ENCODE measurements at places on chromosomes 2 and 18.

DNA sequence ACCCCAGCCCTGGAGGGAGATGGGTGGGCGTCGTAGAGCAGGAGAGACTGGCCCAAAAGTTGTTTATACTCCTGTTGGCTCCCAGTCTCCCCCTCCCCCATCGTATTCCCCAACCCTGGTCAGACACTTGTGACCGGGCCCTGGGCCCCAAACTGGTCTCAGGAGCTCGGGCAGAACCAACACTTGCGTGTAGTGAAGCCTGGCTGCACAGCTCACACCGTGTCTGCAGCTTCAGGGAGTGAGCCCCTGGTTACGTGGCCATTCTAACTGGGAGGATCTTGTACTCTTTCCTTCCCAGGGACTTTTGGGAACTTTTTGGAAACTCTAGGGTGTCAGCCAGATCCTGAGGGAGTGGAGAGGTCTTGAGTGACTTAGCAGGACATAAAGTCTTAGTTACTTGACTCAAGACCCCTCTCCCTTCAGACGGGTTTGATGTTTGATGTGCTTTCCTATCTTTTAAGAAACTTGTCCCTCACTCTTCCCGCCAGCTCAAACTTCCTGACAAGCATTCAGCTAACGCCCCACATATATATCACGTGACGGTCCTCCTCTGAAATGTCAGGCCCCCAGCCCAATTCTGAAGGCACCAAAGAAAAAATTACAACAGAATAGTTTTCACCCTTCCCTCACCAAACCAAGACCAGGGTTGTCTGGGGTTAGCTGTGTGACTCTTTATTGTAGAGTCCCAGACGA, 2.3 kb downstream of the PKDCC start:
- peaks cover 3% of the 10 kb centered on the region for H3K4me1 ChIP-seq
- H3K36me3 ChIP-seq: no peaks in the 10 kb centered on the region
- H3K27me3 ChIP-seq: peaks cover 20% of the 10 kb centered on the region
- H3K27ac ChIP-seq: no peak overlapping the region

DNA sequence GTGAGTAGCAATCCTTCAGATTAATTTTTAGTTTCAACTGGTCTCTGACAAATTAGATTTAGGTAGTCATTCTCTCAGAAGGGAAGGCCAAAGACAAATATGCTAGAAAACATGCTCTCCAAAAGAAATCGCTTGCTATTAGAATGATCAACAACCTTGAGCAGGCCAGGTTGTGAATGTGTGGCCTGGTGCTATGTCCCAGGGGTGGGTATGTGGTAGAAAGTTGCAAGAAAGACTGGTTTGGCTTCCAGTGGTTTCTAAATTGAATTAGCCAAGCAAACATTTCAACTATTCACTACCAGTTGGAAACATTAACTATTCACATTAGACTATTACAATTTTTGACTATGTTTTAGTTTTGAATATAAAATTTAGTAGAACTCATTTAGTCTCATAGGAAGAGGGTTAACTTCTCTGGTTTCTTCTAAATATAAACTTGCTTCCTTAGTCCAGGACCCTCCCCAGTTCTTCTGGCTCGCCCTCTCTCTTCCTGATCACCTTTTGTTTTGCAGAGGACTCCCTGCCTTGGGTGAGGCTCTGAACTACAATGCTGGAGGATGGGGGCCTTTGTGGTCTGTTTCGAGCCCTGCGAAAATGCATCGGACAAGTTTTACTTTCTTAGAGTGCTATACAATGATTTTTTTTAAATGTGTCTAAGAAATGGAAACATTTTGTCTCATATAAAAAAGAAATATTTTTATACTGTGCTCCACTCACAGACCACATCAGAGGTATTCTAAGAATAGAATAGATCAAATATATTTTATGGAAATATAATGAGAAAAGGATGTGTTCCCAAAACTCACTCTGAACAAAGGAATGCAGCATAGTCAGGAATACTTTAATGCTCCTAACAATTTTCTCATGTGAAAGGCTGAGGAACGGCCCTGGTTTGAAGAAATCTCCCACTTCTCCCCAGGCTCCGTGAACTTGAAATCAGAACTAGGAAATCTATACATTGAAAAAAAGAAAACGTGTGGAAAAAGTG, 375.0 kb upstream of the ZEB2 start:
- no peaks in the 10 kb centered on the region for H3K27me3 ChIP-seq
- no peak overlapping the region for H3K4me3 ChIP-seq
- H3K27ac ChIP-seq: no peak overlapping the region
- DNase-seq: no peak
- H3K4me1 ChIP-seq: peaks cover 2% of the 10 kb centered on the region

- peaks cover 4% of the 10 kb centered on the region for H3K4me1 ChIP-seq
- no peaks in the 10 kb centered on the region for H3K36me3 ChIP-seq
- DNase-seq: no peak
- no peak overlapping the region for H3K27ac ChIP-seq
Measured at GRCh38 chr18:76456018-76456750, 38.9 kb downstream of the ZNF516 start.

DNA sequence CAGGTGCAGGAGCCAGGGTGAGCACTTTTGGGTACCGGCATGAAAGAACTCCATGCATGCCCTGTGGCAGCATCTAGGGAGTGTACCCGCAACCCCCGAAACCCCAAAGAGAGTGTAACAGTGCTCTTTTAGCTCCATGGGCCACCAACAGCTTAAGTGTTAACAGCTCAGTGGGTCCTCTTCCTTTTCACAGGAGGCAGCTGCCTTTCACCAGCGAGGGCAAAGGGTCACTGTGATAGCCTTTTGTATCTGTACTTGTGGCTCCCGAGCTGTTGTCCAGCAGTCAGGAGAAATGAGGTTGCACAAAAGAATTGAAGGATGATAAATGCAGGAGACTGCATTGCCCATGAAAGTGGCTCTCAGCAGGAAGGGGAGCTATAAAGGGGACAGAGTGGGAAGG, 1166.3 kb upstream of the ACVR2A start:
- no peaks in the 10 kb centered on the region for H3K36me3 ChIP-seq
- H3K4me3 ChIP-seq: no peak overlapping the region
- no peak for DNase-seq

DNA sequence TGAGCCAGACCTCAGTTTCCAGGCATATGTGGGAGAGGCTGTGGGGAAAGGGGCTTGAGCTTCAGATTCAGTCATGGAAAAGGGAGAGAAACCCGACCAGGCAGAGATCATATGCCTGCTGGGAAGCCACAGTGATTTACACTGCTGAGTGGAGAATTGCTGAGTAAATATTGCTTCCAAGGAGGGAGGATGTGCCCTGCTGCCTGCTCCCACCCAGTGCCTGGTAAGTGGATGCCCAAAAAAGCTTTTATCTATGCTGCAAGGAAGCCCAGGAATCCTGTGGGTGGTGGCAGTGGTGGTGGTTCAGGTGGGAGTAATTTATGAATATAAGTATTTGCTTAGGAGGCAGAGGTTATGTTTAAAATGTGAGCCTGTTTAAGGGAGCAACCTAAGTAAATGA, 39.5 kb downstream of the INO80C start:
- no peak overlapping the region for H3K27ac ChIP-seq
- no peaks in the 10 kb centered on the region for H3K27me3 ChIP-seq
- H3K4me1 ChIP-seq: peaks cover 4% of the 10 kb centered on the region

GRCh38 chr2:45285771-45286390, 276.6 kb upstream of the SIX2 start:
- H3K4me3 ChIP-seq: no peak overlapping the region
- DNase-seq: no peak
- H3K27ac ChIP-seq: no peak overlapping the region
- H3K27me3 ChIP-seq: peaks cover 8% of the 10 kb centered on the region
- H3K36me3 ChIP-seq: no peaks in the 10 kb centered on the region

DNA sequence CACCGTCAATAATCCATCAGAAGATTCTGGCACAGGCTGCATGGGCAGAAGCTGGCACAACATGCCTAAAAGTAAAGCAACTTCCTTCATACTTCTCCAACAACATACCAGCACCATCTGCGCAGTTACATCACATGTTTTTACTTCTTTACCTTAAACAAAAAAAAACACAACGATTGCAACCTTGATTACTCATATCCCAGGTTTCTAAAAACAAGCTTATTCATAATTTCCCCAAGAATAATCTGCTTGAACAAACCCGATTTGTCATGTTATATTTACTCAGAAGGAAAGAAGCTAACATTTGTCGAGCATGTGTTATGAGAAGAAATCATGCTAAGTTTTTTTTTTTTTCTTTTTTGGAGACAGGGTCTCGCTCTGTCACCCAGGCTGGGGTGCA, 54.7 kb downstream of the THADA start:
- no peaks in the 10 kb centered on the region for H3K27me3 ChIP-seq
- no peaks in the 10 kb centered on the region for H3K36me3 ChIP-seq
- DNase-seq: no peak
- H3K4me1 ChIP-seq: peaks cover 12% of the 10 kb centered on the region
- no peak overlapping the region for H3K4me3 ChIP-seq

DNA sequence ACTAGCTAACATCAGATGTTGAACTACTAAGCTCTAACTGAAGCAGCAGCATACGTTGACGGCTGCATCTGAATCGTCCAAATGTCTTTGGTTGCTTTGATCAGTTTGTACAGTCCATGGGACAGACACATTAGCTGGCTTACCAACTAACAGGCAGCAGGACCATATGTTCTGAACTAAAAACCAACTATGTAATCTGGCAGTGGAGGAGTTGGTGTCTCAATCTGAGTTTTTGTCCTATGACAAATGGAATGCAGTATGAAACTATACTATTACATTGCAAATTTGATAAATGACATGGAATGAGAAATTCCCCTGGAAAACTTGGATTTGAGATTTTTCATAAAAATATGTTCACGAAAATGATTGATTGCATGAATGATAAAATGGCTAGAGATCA, 79.5 kb downstream of the EPHA4 start:
- no peak overlapping the region for H3K27ac ChIP-seq
- H3K36me3 ChIP-seq: peaks cover 4% of the 10 kb centered on the region
- no peak overlapping the region for H3K4me3 ChIP-seq
- H3K27me3 ChIP-seq: no peaks in the 10 kb centered on the region

DNA sequence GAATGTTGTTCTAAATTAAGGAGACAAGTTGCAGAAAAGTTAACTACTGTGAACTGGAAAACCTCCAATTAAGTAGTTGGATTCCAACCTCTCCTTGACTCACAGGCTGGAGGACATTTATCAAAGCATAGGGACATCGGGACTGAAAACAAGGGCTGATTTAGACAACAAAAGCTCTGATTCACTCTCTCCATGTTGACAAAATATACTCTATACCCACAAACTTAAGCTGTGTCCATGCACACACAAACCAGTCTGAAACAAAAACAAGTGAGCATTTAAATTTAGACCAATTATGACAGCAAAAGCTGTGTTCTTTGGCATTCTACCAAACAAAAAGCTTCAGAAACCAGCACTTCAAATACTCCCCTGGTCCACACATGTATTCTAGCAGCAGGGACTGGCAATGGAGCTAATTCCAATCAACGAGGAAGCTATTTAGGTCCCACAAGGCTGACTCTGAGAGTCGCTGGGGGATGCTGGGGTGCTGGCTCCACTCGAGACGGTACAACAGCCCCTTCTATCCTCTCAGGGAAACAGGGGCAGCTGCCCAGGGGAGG, 71.4 kb downstream of the NXPH2 start:
- DNase-seq: no peak
- H3K4me1 ChIP-seq: no peaks in the 10 kb centered on the region
- H3K27ac ChIP-seq: no peak overlapping the region
- no peaks in the 10 kb centered on the region for H3K36me3 ChIP-seq
- H3K4me3 ChIP-seq: no peak overlapping the region

DNA sequence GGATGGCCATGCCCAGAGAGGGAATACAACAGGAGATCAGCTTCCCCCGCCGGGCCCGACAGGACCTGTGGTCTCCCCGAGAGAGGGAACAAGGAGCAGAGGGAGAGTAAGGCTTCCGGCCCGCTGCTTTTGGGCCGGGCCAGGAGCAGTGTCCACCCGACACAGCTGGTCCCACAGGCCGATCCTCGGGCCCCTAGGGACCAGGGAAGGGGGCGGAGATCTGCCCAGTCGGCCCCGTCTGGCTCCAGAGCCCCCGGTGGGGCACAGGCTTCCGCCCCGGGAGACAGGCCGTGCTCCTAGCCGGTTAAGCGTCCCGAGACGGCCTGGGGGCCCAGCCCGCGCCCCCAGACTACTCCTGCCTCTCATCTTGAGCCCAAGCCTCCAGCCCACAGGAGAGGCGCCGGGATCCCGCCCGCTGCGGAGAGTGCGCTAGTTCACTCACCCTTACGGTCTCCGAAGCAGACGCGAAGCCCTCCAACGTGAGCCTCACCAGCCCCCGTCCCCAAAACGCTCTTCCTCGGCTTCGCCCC, at the start of gene MCFD2:
MCFD2 (minus strand) TSS at position 526 of the 530 bp plus-strand sequence. CDS start 6,635 bp downstream, outside the sequence.
- H3K4me1 ChIP-seq: peaks cover 31% of the 10 kb centered on the region
- peak within 1 kb of the TSS; percentile 94 for H3K27ac ChIP-seq
- no peaks in the 10 kb centered on the region for H3K36me3 ChIP-seq
- H3K27me3 ChIP-seq: no peaks in the 10 kb centered on the region

DNA sequence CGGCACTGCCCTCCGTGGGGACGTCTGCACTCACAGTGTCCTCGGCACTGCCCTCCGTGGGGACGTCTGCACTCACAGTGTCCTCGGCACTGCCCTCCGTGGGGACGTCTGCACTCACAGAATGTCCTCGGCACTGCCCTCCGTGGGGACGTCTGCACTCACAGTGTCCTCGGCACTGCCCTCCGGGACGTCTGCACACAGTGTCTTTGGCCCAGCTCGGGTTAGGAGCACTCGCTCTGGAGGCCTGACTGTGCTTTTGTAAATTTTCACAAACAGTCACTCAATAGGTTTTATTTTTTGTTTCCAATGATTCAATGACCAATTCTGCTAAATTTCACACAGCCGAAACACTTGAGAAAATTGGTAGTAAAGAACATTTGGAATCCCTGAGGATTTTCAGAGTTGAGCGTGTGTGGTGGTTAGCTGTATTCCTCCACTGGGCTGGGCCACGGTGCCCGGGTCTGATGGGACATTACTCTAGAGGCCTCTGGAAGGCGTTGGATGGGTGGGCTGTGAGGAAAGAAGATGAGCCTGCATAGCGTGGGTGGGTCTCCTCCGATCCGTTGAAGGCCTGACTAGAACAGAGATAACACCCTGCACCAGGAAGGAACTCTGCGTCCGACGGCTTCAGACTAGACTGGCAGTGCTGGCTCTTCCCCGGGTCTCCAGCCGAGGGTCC, 134.8 kb downstream of the RTP5 start:
- no peak overlapping the region for H3K4me3 ChIP-seq
- H3K27ac ChIP-seq: no peak overlapping the region
- H3K4me1 ChIP-seq: no peaks in the 10 kb centered on the region
- no peaks in the 10 kb centered on the region for H3K27me3 ChIP-seq
- no peaks in the 10 kb centered on the region for H3K36me3 ChIP-seq

GRCh38 chr2:49053156-49053555, 101.2 kb downstream of the FSHR start:
- peaks cover 2% of the 10 kb centered on the region for H3K27me3 ChIP-seq
- no peaks in the 10 kb centered on the region for H3K36me3 ChIP-seq
- DNase-seq: no peak
- no peaks in the 10 kb centered on the region for H3K4me1 ChIP-seq

GRCh38 chr18:55302167-55302833, 285.7 kb downstream of the TCF4 start:
- DNase-seq: no peak
- H3K27ac ChIP-seq: peak overlapping the region; percentile 36

- H3K27ac ChIP-seq: no peak overlapping the region
- no peak overlapping the region for H3K4me3 ChIP-seq
- H3K4me1 ChIP-seq: no peaks in the 10 kb centered on the region
- H3K27me3 ChIP-seq: no peaks in the 10 kb centered on the region
Measured at GRCh38 chr2:187976259-187976985, 315.3 kb upstream of the GULP1 start.

GRCh38 chr2:80244905-80245584, 59.5 kb downstream of the LRRTM1 start:
- H3K36me3 ChIP-seq: no peaks in the 10 kb centered on the region
- DNase-seq: no peak
- no peak overlapping the region for H3K4me3 ChIP-seq
- peaks cover 3% of the 10 kb centered on the region for H3K4me1 ChIP-seq
- no peak overlapping the region for H3K27ac ChIP-seq

GRCh38 chr2:223797811-223798721, 39.3 kb downstream of the AP1S3 start:
- no peak for DNase-seq
- no peak overlapping the region for H3K4me3 ChIP-seq
- H3K36me3 ChIP-seq: peaks cover 23% of the 10 kb centered on the region
- no peaks in the 10 kb centered on the region for H3K27me3 ChIP-seq
- peaks cover 40% of the 10 kb centered on the region for H3K4me1 ChIP-seq

All from memory B cell (primary cell).